Activated CD8-positive, alpha-beta memory T cell treated with anti-CD3 and anti-CD28 coated beads for 48 hours (primary cell): ENCODE measurements at places on chromosomes 16 and 17.

GRCh38 chr17:11944587-11944986, 52.7 kb downstream of the ZNF18 start:
- no peak for DNase-seq

- DNase-seq: no peak
These were observed 25.5 kb downstream of the RAB11FIP3 start for GRCh38 chr16:450785-451512.

GRCh38 chr16:50259334-50260205, 6.8 kb upstream of the ADCY7 start:
- no peak for DNase-seq

DNA sequence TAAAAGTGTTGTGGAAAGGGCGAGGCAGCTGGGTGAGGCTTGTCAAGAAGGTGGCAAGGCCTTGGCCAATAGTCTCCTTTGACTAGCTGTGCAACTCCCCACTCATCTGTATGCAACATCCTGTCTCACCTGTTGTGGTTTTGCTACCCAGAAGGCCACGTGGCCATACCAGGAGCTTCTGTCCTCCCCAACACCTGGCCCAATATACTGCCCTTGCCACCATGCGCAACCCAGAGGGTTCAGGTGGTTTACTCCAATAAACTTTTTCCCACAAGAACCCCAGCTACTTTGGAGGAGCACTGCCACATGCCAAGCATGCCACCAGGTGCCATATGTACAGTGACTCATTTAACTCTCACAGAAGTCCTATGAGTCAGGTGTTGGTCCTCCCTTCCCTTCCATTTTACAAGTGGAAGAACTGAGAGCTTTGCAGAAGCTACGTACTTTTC, 10.2 kb downstream of the MYO19 start:
- no peak for DNase-seq

DNA sequence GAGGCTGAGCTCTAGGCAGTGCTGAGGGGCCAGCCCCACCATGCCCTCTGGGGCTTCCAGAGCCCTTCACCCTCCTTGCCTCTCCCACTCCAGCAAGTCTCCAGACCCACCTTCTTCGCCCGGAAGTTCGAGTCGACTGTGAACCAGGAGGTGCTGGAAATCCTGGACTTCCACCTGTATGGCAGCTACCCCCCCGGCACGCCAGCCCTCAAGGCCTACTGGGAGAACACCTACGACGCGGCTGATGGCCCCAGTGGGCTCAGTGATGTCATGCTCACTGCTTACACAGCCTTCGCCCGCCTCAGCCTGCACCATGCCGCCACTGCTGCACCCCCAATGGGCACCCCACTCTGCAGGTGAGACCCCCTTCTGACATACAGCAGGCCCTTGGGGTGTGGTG, 10.5 kb downstream of the XYLT2 start:
- no peak for DNase-seq

DNA sequence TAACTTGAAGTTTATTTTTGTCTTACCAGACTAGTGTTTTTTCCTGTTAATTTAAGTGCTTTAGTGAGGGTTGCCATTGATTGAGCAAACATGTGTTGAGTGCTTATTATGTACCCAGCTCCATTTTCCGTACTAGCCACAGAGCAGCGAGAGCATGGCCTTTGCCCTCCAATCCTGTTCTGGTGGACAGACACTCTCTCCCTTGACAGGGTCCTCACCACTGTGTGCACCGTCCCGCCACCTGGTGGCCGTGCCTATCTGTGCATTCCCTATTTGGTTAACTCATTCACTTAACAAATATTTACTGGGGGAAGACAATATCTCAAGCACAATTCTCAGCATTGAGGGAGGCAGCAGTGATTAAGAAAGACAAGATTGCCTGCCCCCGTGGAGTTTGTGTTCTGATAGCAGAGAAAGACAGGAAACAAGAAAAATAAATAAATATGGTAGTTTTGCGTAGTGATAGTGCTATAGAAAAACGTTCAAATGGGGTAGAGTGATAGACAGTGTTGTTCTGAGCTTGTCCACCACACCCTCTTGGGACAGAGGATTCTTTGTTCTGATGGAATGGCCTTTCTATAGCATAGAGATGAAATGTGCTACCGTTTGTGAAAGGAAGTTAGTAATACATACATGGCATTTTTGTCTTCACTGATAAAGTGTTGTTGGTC, 13.0 kb downstream of the CDH13 start:
- no peak for DNase-seq

- DNase-seq: no peak
These were observed 375.3 kb downstream of the WWOX start for GRCh38 chr16:78474762-78475161.

DNA sequence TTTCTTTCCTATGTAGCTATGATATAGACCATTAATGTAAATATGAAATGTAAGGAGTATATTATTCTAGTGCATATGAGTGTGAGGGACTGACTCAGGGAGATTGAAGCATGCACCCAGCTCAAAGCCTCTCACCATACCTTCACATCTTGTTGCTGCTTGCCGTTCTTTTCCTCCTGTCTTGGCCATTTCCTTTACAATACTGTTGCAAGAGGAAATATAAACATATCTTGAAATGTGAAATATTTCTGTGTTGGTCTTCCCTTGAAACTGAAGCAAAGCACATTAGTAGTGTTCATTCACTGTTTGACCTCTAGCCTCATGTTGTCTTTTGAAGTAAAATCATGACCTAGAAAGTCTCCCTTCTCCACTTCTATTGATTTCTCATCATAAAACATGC, 46.6 kb downstream of the PHKB start:
- DNase-seq: no peak

GRCh38 chr17:69812240-69812837, 262.7 kb upstream of the KCNJ16 start:
- DNase-seq: no peak

GRCh38 chr16:73499276-73499675, 451.3 kb upstream of the ZFHX3 start:
- no peak for DNase-seq

DNA sequence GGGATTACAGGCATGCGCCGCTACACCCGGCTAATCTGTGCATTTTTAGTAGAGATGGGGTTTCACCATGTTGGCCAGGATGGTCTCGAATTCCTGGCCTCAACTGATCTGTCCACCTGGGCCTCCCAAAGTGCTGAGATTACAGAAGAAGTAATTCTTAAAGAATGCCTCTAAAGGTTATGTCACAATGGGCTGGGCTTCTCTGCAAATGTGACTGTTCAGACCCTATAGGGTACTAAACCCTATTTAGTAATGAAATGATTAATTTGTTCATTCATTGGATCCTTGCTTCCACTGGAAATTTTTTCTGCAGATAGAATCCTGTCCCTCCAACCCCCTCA, 108.8 kb upstream of the CORO6 start:
- no peak for DNase-seq

- no peak for DNase-seq
These were observed 49.4 kb downstream of the RPH3AL start for GRCh38 chr17:303168-303567.

DNA sequence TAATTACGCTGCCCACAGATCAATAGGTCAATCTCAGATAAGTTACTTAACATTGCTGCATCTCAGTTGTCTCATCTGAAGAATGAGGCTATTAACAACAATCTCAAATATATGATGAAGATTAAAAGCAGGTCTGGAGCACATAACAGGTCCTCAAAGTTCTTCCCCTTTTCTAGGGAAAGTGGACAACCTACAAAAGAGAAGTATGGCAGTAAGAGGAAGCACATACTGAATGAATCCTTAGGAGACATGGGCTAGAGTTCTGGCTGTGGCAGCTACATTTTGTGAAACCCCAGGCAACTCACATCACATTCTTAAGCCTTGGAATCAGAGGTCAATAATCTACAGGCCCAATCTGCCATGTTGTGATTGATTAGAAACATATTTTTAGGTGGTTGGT, 180.6 kb downstream of the PCTP start:
- DNase-seq: no peak

GRCh38 chr17:9241371-9241712, 220.0 kb downstream of the NTN1 start:
- no peak for DNase-seq
